Activated T-cell treated with anti-CD3 and anti-CD28 coated beads, Interleukin-2, amount 50 U/mL, for 48 hours (primary cell): ENCODE measurements at places on chromosomes 1 and 21.

GRCh38 chr1:69791311-69791710 is 223.6 kb downstream of the LRRC7 start:
- no peak for DNase-seq

DNA sequence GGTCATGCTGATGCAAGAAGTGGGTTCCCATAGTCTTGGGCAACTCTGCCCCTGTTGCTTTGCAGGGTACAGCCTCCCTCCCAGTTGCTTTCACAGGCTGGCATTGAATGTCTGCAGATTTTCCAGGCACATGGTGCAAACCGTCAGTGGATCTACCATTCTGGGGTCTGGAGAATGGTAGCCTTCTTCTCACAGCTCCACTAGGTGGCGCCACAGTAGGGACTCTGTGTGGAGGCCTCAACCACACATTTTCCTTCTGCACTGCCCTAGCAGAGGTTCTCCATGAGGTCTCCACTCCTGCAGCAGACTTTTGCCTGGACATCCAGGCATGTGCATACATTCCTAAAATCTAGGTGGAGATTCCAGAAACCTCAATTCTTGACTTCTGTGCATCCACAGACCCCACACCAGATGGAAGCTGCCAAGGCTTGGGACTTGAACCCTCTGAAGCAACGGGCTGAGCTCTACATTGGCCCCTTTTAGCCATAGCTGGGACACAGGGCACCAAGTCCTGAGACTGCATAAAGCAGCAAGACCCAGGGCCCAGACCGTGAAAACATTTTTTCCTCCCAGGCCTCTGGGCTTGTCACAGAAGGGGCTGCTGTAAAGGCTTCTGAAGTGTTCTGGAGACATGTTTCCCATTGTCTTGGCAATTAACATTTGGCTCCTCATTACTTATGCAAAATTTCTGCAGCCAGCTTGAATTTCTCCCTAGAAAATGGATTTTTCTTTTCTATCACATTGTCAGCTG is 466.2 kb upstream of the PBX1 start:
- peak; percentile 22 for DNase-seq

- DNase-seq = no peak
Measured at GRCh38 chr21:38319781-38320180, 63.0 kb downstream of the KCNJ15 start.

- no peak for DNase-seq
Measured at GRCh38 chr1:112308716-112309115, 87.3 kb upstream of the CTTNBP2NL start.

GRCh38 chr1:24640288-24640687 is 2.8 kb upstream of the SRRM1 start:
- DNase-seq = no peak

DNA sequence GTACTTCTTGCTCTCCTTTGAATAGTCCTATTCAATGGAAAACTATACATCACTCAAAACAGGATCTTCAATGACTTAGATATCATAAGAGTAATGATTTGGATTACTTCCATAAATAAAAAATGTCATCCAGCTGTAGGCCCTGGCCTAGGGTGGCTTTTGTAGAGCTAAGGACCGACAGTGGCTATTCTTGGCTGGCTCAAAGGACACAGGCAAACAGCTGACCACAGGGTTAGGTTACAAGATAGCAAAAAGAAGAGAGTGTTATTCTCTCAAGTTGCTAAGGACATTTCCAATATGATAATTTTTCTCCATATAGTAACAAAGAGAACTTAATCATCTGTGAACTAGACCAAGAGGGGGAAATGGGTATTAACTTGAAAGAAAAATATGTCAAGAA is 495.1 kb downstream of the PLPP3 start:
- DNase-seq = no peak

DNA sequence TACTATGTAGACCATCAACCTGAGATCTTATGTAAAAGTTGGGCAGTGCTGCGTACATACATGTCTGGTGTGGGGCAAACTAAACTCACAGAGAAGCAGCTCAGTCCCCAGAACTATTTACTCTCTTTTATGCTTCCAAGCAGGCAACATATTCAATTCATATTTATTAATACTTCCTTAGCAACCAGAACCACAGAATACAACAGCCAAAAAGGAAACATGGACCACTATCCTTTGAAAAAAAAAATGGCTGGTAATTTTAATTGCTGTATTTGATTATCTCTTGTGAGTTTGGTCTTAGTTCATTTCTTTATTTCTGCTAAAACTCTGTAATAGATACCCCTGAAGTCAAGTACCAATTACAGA is 1.5 kb upstream of the PPP1R15B start:
- DNase-seq = no peak

DNA sequence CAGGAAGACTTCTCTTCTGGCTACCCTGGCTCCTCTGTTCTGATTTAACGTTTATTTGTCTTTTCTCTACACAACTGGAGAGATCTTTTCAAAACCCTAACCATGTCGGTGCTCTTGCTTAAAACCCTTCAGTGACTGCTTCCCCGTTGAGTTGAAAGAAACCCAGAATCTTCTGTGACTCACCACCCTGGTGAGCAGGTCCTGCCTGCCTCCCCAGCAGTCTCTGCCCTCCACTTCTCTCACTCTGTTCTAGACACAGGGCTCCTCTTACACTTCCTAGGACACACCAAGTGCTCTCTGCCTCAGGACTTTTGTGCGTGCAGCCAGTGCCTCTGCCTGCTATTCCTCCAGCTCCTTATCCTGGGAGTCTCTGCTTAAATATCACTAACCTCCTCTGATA is 131.4 kb downstream of the IER5 start:
- no peak for DNase-seq

DNA sequence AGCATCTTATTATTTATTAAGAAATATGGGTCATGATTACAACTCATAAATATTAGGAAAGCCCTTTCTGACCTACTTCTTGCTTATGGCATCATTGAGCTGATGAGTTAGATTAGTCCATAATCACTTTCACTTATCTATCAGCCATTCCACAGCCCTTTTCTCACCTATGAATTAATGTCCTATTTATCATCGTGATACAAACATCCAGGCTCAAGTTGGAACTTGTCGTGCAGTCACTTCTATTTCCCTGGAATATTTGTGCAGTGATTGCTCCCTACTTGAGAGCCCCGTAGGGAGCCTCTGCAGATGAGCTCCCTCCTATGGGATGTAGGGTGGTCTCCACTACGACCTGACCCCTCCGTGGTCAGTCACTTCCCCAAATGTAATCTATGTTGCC is 8.1 kb upstream of the F3 start:
- DNase-seq = no peak
